ENCODE measurements at places on chromosomes 5 and 9. TPM values are rescaled to one million over a fixed set of nuclear protein-coding genes. Genes with fewer than 3 reads are reported as not detected.

Gene ECM2
- total RNA-seq = 7.0 TPM

Gene FOXD4
- 0.13 TPM for total RNA-seq

Gene IL3
- total RNA-seq = not detected

Gene FOCAD
- total RNA-seq = 88.1 TPM

Gene PLPPR1
- total RNA-seq = not detected

Measured in smooth muscle cell of the pulmonary artery (primary cell).